GM23338 (cell line): ENCODE measurements at places on chromosomes 7 and 10. TPM values are rescaled to one million over a fixed set of nuclear protein-coding genes. Genes with fewer than 3 reads are reported as not detected.

The SLC26A3 gene
- total RNA-seq = not detected in 2 replicates

The EFCAB10 gene
- total RNA-seq = 4.7 and 6.7 TPM in 2 replicates

The MOGAT3 gene
- 0.85 TPM in 1 of 2 replicates, not detected in the other for total RNA-seq

The TCF7L2 gene
- total RNA-seq = 27.0 and 32.2 TPM in 2 replicates

The SH2B2 gene
- 21.9 and 30.3 TPM in 2 replicates for total RNA-seq

- H3K4me3 ChIP-seq = no peak overlapping the region
- no peak for DNase-seq
- H3K27me3 ChIP-seq = no peaks in the 10 kb centered on the region
Observed at GRCh38 chr10:73888514-73888913, 14.2 kb upstream of the CAMK2G start.

DNA sequence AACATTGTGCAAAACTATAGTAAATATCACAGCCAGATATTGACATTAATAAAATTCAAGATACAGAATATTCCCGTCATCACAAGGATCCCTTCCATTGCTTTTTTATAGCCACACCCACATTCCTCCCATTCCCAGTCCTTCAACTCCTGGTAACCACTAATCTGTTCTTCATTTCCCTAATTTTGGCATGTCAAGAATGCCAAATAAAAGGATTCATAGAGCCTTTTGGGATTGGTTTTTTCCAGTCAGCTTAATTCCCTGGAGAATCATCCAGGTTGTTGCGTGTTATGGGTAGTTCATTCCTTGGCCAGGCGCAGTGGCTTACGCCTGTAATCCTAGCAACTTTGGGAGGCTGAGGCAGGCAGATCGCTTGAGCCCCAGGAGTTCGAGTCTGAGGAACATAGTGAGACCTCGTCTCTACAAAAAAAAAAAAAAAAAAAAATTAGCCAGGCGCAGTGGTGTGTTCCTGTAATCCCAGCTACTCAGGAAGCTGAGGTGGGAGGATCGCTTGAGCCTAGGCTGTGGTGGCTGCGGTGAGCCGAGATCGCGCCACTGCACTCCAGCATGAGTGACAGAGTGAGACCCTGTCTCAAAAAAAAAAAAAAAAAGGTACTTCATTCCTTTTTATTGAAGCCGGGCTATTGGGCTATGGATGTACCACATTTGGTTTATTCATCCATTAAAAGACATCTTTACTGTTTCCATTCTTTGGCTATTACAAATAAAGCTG is 2.7 kb downstream of the OGDH start:
- peaks cover under 1% of the 10 kb centered on the region for H3K4me1 ChIP-seq
- H3K36me3 ChIP-seq = no peaks in the 10 kb centered on the region
- H3K4me3 ChIP-seq = no peak overlapping the region
- H3K27ac ChIP-seq = peak overlapping the region; percentile 7; the same call in 1 of the 2 replicates

- no peaks in the 10 kb centered on the region for H3K36me3 ChIP-seq
- peaks cover 3% of the 10 kb centered on the region; the same call in 1 of the 2 replicates for H3K4me1 ChIP-seq
- H3K4me3 ChIP-seq = no peak overlapping the region
Observed at GRCh38 chr7:45159296-45159695, 1.7 kb downstream of the RAMP3 start.

- H3K36me3 ChIP-seq = no peaks in the 10 kb centered on the region
- no peaks in the 10 kb centered on the region; the same call in 1 of the 2 replicates for H3K4me1 ChIP-seq
- no peak for DNase-seq
- H3K4me3 ChIP-seq = no peak overlapping the region
Observed at GRCh38 chr7:142454862-142455261, 197.0 kb upstream of the PRSS58 start.

- no peak overlapping the region for H3K4me3 ChIP-seq
- 0 out of 2 replicates have a peak, but pooled peaks cover 5% of the 10 kb centered on the region for H3K36me3 ChIP-seq
- no peaks in the 10 kb centered on the region for H3K27me3 ChIP-seq
Observed at GRCh38 chr7:141649865-141650634, 51.9 kb downstream of the DENND11 start.

DNA sequence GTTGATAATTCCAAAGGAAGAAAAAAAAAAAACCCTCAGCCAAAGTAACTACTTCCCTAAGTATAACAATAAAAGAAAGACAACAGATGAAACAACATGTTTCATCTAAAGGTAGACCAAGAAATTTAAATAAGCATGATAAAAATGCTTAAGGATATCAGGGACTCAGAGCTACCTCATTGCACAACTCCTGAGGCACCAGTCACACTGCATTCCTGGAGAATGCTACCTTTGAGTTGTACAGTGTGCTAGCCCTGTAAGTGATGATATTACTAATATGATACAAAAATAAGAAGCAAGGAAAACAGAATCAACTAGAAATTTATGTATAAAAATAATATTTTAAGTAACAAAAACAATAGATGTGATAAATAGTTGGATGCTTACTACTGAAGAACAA is 29.5 kb upstream of the C7orf33 start:
- H3K4me1 ChIP-seq = no peaks in the 10 kb centered on the region
- no peak for DNase-seq
- H3K27me3 ChIP-seq = no peaks in the 10 kb centered on the region

- peak; percentile 90 for DNase-seq
- H3K27ac ChIP-seq = 0 out of 2 replicates have a peak overlapping the region, but pooled peaks have one; percentile 70
- no peaks in the 10 kb centered on the region for H3K36me3 ChIP-seq
- peaks cover 58% of the 10 kb centered on the region for H3K27me3 ChIP-seq
Observed at GRCh38 chr10:96830511-96831199, 1.4 kb upstream of the LCOR start.

- H3K27me3 ChIP-seq = no peaks in the 10 kb centered on the region
- H3K4me3 ChIP-seq = no peak overlapping the region
- 0 out of 2 replicates have a peak, but pooled peaks cover 4% of the 10 kb centered on the region for H3K4me1 ChIP-seq
Observed at GRCh38 chr7:7276161-7276560, 93.8 kb downstream of the C1GALT1 start.

DNA sequence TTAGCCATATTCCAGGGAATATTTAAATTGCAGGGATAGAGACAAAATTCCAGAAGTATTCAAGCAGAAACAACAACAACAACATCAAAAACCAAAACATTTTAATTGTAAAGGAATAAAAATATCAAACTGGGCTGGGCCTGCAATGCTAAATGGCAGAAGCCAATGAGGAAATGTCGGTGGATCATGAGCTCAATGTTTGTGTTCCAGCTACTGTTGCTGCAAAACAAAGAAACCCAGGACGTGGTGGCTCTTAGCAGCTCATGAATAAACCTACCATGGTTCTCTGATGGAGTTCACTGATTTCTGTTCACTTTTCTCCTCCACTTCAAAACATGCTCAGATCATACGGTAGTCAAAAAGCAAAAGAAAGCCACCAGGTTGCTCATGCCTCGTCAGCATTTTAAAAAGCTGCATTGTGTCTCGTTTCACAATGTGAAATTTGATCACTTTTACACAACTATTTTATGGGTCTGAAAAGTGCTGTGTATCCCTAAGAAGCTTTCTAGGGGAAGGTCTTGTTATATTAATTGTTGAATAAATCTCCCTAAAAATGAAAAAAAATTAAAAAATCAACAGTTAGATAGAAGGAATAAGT is 54.0 kb downstream of the ASNS start:
- H3K27ac ChIP-seq = no peak overlapping the region
- H3K4me1 ChIP-seq = peaks cover 7% of the 10 kb centered on the region; the same call in 1 of the 2 replicates
- H3K4me3 ChIP-seq = no peak overlapping the region

DNA sequence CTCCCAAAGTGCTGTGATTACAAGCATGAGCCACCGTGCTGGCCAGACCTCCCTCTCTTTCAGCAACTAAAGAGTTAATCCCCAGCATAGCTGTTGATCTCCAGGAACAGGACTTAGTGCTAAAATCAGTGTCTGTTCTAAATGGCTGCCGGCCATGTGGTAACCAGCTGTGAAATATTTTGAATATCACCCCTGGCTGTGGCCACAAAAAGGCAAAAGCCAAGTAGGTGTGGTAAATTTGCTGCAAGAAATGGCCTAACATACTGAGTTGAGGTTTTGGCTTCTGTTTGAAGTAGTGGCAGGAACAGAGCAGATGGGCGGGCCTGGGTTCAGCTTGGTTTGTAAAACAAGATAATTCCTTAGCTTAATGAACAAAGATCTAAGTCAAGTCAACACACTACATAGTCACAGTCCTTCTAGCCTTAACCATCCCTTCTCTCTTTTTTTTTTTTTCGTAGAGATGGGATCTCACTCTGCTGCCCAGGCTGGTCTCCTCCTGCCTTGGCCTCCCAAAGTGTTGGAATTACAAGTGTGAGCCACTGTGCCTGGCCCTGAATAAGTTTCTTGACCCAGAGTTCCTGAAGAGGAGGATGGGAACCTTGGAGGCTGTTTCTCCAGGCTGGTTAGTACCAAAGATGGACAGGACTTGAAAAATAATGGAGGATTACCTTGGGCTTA is 22.7 kb upstream of the AGFG2 start:
- no peaks in the 10 kb centered on the region for H3K36me3 ChIP-seq
- DNase-seq = peak; percentile 25
- H3K27me3 ChIP-seq = no peaks in the 10 kb centered on the region
- no peak overlapping the region for H3K4me3 ChIP-seq

DNA sequence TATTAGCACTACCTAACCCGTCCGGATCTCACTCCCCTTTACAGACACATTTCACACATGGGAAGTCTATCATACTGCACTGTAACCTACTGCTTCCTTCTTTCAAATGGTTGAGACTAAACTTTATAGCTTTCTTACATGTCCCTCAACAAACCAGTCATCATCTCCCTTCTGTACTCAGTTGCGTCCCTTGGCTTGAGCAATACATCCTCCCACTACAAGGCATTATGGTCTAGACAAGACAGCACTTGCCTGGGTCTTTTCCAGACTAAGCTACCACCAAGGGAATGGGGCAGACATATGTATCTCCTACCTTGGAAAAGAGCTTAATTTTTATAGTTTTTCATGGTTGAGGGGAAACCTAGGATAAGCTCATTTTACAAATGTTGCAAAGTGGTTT is 575.2 kb downstream of the KCNMA1 start:
- no peaks in the 10 kb centered on the region for H3K4me1 ChIP-seq
- H3K4me3 ChIP-seq = no peak overlapping the region
- no peak overlapping the region for H3K27ac ChIP-seq
- H3K36me3 ChIP-seq = no peaks in the 10 kb centered on the region
- no peaks in the 10 kb centered on the region for H3K27me3 ChIP-seq

DNA sequence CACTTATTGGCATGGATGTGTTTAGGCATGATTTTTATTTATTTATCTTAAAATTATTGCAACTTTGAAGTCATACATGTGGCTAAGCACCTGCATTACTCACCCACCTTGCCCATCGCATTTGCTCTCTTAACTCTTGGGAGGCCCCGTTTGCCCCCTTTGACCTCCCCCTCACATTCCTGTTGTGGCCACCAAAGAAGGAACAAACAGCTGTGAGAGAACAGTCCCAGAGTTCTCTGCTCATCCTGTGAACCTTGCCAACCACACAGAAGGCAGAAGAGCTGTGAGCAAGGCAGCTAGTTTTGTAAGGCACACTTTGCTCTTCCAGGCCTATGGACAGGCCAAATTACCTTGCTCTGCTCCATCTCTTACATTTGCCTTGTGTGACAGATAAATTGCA is 23.6 kb upstream of the FGL2 start:
- no peak overlapping the region for H3K27ac ChIP-seq
- H3K36me3 ChIP-seq = no peaks in the 10 kb centered on the region; the same call in 1 of the 2 replicates
- no peak for DNase-seq
- H3K4me1 ChIP-seq = 0 out of 2 replicates have a peak, but pooled peaks cover 3% of the 10 kb centered on the region

GRCh38 chr7:135414850-135415439 is 95.0 kb downstream of the CNOT4 start:
- no peaks in the 10 kb centered on the region; the same call in 1 of the 2 replicates for H3K4me1 ChIP-seq
- no peak overlapping the region for H3K4me3 ChIP-seq
- peak; percentile 91 for DNase-seq
- no peak overlapping the region for H3K27ac ChIP-seq
- no peaks in the 10 kb centered on the region for H3K36me3 ChIP-seq

- H3K36me3 ChIP-seq = no peaks in the 10 kb centered on the region
- H3K4me3 ChIP-seq = no peak overlapping the region
- H3K27ac ChIP-seq = no peak overlapping the region
- H3K27me3 ChIP-seq = no peaks in the 10 kb centered on the region
Observed at GRCh38 chr10:56212951-56213350, 148.1 kb downstream of the ZWINT start.

DNA sequence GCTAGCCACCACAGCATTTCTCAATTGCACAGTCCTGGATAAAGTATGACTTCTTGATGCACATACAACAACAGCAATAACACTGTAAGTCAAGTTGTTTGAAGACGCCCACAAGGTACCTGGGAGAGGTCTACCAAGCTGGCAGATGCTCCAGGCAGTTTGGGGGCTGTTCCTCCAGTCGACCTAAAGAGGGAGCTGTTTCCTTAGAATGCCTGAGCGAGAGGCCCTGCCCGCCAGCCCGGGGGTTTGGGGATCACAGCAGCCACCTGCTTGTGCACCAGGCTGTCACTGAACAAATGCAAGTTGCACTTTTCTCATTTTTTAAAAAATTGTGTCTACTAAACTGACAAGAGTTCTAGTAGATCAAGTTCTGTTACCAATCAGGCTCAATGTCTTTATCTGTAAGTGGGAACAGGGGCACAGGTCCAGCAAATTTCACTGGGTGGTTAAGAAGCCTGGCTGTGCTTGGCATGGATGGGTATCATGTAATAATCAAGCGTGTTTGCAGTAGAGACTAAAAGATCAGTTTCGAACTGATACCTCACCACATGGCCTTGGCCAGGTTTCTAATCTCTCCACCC is 193.8 kb upstream of the ADO start:
- no peaks in the 10 kb centered on the region for H3K27me3 ChIP-seq
- peak; percentile 87 for DNase-seq
- H3K4me1 ChIP-seq = no peaks in the 10 kb centered on the region
- no peaks in the 10 kb centered on the region for H3K36me3 ChIP-seq
- H3K4me3 ChIP-seq = no peak overlapping the region

- no peak overlapping the region for H3K4me3 ChIP-seq
- peaks cover 23% of the 10 kb centered on the region for H3K4me1 ChIP-seq
- H3K27ac ChIP-seq = no peak overlapping the region
- no peaks in the 10 kb centered on the region for H3K36me3 ChIP-seq
Observed at GRCh38 chr10:116253716-116254115, 19.3 kb downstream of the GFRA1 start.

- H3K36me3 ChIP-seq = no peaks in the 10 kb centered on the region
- H3K4me1 ChIP-seq = no peaks in the 10 kb centered on the region
Observed at GRCh38 chr7:128672927-128673517, 930 bp downstream of the GARIN1A start.

DNA sequence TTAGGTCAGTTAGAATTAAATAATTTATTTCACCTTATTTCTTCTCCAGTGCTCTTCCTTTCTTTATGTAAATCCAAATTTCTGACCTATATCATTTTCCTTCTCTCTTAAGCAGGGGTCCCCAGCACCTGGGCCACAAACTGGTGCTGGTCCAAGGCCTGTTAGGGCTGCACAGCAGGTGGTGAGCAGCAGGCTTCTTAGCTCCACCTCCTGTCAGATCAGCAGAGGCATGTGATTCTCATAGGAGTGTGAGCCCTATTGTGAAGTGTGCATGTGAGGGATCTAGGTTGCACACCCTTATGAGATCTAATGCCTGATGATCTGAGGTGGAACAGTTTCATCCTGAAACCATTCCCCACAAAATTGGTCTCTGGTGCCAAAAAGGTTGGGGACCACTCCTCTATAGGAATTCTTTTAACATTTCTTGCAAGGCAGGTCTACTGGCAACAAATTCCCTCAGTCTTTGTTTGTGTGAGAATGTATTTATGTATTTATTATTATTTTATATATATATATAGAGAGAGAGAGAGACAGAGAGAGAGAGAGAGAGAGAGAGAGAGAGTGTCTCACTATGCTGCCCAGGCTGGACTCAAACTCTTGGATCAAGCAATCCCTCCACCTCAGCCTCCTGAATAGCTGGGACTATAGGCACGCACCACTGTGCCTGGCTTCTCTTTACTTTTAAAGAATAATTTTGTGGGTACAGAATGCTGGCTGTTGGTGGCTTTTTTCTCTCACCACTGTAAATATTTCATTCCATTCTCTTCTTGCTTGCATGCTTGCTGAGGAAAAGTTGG is 4.3 kb upstream of the ABCC2 start:
- peak; percentile 38 for DNase-seq
- peaks cover 3% of the 10 kb centered on the region; the same call in 1 of the 2 replicates for H3K4me1 ChIP-seq
- no peak overlapping the region for H3K27ac ChIP-seq

- DNase-seq = no peak
- H3K36me3 ChIP-seq = no peaks in the 10 kb centered on the region
- H3K4me1 ChIP-seq = peaks cover 5% of the 10 kb centered on the region; the same call in 1 of the 2 replicates
Observed at GRCh38 chr7:34452363-34452762, 205.7 kb upstream of the NPSR1 start.
